ENCODE measurements at places on chromosomes 12 and 14.

GRCh38 chr14:105502446-105503295, 11.6 kb downstream of the TEDC1 start:
- DNase-seq: no peak

GRCh38 chr14:82313889-82314288, 780.2 kb upstream of the SEL1L start:
- no peak for DNase-seq

DNA sequence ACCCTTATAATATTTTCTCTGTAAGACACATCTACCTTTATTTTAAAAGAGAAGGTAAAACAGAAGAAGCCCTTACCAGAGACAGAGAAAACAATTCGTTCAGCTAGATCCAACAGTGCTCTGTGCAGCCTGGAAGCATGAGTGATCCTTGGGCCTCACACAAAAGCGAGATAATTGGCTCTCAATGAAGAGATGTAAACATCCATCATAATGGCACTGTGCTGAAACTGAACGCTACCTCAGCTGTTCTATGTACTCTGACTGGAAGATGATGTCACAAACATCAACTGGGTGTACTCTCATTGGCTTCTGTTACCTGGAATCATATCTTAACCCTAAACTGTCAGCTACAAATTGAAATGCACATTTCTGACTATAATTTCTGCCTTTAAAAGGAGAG, at the start of gene MGAT4C:
Gene MGAT4C, minus strand, starts transcription at position 229 of the 400 bp plus-strand sequence.
- no peak for DNase-seq

- peak; percentile 75 for DNase-seq
These were observed 105.1 kb upstream of the TMEM260 start for GRCh38 chr14:56474419-56475022.

DNA sequence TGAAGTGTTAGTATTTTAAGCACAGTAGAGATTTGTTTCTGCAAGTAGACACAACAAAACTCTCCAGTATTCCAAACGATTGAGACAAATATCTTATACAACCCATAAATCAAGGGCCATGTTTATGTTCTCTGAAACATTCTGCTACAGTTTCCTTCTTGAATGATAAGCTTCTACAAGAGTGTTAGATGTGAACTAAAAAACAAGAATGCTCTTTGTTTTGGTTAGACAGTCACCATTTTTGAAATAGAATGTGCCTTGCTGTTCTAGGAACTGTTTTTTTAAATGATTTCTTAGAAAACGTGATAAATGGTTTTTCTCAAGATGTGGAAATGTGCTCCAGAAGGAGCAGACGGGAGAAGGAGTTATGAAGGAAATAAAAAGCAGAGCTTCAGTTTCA, 1656.3 kb upstream of the FLRT2 start:
- DNase-seq: no peak

DNA sequence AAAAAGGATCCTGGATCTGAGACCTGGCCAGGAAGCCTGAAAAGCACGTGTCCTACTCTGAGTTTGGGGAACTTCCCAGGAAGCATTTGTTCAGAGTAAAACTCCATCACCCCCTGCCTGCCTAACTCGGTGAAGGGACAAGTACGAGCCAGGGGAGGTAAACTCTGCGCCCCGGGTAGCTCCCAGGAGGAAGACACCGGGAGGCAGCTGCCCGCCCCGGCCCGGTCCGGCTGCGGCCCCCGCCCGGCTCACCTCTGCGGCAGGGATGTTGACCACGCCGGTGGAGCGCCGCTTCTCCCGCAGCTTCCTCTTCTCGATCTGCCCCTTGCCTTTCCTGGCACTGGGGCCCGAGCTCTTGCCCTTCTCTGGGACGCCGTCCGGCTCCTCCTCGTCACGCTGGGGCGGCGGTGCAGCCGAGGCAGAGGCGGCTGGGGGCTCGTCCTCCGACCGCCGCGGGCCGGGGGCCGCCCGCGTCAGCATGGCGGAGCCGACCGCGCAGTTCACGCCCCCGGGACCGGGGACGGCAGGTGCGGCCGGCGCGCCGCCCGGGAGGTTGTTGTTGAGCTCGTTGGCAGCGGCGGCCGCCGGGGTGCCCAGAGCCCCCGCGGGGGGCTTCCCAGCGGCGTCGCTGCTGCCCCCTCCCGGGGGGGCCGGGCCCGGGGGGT, 1.2 kb downstream of the PAWR start:
- peak; percentile 3 for DNase-seq

DNA sequence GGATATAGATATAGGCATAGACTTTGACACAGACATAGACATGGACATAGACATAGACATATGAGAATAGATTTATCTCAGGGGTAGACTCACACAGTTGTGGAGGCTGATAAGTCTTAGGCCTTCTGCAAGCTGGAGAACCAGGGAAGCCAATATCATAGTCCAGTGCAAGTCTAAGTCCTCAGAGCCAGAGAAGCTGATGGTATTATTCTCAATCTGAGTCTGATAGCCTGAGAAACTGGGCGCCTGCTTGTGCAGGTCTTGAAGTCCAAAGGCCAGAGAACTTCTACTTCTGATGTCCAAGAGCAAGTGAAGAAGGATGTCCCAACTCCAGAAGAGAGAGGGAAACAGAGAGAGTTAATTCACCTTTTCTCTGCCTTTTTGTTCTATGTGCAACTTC, 476.5 kb downstream of the SLC6A15 start:
- no peak for DNase-seq

GRCh38 chr12:110266980-110267620, 13.9 kb upstream of the ATP2A2 start:
- DNase-seq: peak; percentile 3

- no peak for DNase-seq
These were observed 644.9 kb upstream of the FOXG1 start for GRCh38 chr14:28121512-28122297.

- no peak for DNase-seq
These were observed 89.9 kb upstream of the CPNE8 start for GRCh38 chr12:38995249-38995648.

DNA sequence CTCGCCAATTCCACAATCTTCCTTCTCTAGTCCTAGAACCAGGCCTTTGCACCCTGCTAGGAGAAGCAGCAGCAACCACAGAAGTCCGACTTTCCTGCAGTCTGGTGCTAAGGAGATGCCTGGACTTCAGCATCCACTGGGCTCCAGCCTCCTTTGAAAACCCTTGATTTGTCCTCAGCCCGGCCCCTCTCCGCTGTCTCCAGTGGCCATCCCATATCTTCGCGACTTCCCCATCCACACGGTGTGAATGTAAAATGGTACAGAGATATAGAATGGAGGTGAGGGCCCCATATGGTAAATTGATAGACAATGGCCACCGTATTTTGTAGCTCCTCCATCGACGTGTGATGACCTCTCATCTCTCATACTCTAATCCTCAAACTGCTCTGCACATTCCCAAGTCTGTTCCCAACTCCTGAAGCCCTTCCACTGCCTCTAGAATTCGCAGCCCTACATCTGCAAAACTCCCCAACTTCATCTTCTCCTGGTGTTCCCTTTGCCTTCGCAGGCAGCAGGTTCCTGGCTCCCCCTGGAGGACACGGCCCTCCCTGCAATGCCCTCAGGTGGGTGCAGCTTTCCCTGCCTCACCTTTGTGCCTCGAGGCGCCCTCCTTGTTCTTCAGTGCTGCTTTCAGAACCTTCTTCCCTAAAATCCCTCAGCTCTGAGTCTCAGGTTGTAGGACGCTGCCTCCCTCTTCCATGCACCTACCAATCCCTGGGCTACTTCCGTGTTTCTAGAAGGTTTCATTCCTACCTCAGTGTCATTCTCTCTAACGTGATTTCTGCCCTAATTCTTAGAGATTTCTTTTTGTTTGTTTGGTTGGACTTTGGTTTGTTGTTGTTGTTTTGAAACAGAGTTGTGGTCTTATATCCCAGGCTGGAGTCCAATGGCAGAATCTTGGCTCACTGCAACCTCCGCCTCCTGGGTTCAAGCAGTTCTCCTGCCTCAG, 36.7 kb downstream of the TMBIM6 start:
- DNase-seq: peak; percentile 3

DNA sequence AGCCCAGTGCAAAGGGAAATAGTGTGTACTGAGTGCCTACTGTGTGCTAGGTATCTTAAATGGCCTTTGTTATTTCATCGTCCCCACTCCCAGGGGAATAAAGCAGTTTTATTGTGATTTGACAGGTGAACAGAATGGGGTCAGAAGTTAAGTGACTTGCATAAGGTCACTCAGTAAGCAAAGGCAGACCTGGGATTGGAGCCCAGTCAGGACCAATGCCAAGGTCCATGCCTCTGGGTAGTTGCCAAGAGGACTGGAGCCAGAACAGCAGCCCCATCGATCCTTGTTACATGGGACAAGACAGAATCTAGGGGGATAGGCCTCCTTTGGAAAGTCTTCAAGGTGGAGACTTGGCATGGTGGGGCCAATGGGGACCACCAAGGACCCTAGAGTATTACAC, 227.4 kb upstream of the PWP1 start:
- DNase-seq: no peak

- DNase-seq: no peak
These were observed 8.9 kb downstream of the RSRC2 start for GRCh38 chr12:122517877-122518276.

DNA sequence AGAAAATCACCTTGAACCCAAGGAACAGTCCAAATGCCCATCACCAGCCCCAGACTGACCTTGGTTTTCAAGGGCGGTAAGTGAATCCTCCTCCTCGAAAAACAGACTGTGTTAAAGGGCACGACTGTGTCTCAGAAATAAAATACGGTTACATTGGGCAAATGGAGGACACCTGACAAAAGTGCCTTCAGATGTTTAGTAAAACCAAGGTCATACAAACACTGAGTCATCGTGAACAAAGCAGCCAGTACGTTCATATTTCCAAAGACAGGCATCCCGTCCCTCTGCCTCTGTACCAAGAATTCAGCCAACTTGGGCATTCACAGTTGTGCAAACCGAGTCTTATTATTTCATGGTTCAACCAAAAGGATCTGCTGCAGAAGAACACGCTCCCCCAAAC, 25.9 kb downstream of the FOXN3 start:
- no peak for DNase-seq

DNA sequence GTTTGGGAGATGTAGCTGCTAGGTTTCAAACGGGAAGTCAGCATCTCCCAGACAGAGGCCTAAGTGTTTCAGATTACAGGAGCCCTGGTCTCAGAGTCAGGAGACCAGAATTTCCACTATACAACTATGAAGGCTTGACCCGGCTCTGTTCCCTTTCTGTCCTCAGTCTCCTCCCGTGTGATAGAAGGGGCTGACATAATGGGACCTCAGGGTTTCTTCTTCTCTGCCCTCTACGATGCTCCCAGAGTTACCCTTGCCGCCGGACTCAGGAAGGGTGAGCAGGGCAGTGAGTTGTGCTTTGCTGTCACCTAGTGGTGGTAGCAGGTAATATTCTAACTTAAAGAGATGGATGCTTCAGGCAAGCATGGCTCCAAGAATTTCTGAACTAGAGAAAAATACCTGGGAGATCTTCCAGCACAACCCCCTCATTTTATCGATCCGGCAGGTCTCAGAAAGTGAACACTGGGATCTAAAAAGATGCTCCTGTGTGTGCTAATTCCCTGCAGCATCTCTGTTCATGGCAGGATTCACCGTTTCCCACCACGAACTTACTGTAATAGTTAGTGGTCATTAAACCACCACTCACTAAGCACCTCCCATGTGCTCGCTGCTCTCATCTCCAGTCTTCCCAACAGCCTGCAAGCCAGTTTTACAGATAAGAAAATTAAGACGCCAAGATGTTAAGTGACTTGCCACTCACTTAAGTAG, 84.4 kb downstream of the VWF start:
- DNase-seq: peak; percentile 79

DNA sequence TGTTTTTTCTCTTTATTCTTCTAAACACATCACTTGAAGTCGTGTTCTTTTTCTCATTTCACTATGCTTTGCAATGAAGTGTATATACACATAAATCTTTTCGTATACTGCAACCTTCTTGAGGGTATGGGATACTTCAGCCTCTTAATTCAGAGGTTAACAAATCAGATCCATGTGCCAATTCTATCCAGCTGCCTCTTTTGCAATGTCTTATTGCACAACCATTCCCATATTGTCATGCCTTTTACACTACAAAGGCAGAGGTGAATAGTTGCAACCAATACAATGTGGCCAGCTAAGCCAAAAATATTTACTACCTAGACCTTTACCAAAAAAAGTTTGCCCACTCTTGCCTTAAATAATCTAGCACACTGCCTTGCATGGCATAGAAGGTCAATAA, 224.5 kb upstream of the FOXG1 start:
- DNase-seq: no peak

GRCh38 chr14:67934087-67934486, 114.5 kb downstream of the RAD51B start:
- DNase-seq: peak; percentile 82

GRCh38 chr12:13503094-13503835, 306.7 kb downstream of the EMP1 start:
- DNase-seq: no peak

DNA sequence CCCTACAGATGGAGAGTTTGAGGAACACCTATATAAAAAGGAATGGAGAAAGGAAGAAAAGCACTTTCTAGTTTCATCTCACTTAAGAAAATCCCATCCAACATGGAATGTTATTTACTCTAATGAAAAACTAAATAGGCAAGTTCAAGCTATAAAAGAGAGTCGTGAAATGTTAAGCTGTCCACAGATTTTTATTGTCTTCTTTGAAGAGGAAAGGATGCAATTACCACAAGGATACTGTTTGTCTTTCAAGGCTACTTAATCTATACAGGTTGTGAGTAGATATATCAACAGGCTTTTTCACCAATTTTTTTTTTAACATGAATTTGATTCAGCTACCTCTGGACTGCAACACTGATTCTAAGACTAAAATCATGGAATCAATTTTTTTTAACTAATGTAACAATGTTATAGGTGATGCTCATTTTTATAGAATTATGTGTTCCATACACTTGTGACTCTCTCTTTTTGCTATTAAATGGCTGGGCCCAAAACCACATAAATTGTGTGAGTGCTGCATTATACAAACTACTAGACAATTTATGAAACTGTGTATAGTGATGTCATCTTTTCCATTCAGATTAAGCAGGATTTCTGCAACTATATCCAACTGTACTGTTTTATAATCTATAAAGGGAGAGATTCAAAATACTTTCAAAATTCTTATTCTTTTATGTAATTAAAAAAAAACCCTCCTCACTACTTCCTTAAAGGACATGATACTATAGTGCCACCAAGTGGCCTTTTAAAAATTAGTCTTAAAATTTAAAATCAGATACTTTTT, 26.8 kb upstream of the BMAL2 start:
- DNase-seq: peak; percentile 4

DNA sequence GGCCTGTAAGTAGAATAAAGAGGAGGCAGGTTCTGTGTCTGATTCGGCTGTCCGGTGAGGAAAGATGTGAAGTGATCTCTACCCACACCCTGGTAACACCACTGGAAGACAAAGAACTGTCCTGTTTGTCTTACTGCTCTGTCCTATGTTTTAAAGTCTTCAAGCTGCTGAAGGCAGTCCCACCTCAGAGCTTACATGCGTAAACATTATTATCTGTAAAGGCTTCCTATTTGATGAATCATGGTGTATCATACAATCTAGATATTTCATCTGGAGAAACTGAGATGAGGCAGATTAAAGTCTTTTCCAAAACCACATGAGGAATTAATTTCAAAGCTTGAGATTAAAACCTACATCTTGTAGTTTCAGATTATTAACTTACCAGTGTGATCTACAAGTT, 427.6 kb downstream of the ZFP36L1 start:
- DNase-seq: no peak

GRCh38 chr14:94474581-94475031, 1.4 kb downstream of the SERPINA9 start:
- DNase-seq: no peak

All from NCI-H1694 (cell line).